ENCODE measurements at places on chromosomes 5 and 9.

- no peak for DNase-seq
These were observed 227.2 kb upstream of the MAP3K1 start for GRCh38 chr5:56588131-56588487.

- DNase-seq = no peak
These were observed 58.9 kb upstream of the CNTLN start for GRCh38 chr9:17075758-17076485.

- no peak for DNase-seq
These were observed 1.6 kb upstream of the INPP5E start for GRCh38 chr9:136441191-136441680.

- DNase-seq = no peak
These were observed 204.5 kb downstream of the SREK1 start for GRCh38 chr5:66348387-66349125.

- no peak for DNase-seq
These were observed 204.5 kb downstream of the DENND1A start for GRCh38 chr9:123725389-123725788.

- no peak for DNase-seq
These were observed 88.9 kb upstream of the PANK3 start for GRCh38 chr5:168668078-168668477.

DNA sequence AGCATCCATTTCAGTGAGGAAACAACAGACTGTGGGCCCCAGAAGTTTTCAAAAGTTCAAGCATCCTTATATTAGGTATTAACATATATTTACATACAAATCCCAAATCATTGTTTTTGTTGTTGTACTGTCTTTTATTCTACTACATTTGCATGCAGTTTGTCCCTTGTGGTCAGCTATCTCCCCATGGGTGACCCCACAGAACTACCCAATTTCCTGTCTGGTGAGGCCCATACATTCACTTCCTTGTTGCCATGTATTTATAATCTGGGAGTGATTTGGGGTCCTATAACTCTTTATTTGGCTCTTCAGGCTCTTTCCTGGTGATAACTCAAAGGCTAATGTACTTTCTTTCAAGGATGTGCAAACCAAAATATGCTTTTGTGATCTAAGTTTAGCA, 3.3 kb upstream of the CD180 start:
- no peak for DNase-seq

DNA sequence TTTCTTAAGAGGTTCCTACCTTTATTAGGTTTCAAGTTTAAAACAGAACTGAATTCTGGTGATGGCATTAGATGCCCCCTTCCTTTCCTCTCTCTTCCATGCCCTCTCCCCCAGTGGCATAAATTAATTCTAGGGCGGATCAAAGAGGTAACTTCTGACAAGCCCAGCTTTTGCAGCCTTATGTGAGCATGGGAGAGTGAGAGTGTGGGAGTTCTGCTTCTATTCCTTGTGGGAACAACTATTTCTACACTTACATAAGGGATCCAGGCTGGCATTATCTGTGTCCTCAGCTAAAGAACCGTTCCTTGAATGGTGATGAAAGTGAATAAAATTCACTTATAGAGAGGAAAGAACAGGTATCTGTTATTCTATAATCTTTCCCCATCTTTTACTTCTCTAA, 437.6 kb downstream of the KIF4B start:
- DNase-seq = no peak

- no peak for DNase-seq
These were observed 11.8 kb upstream of the ZDHHC11 start for GRCh38 chr5:862367-863243.

- DNase-seq = no peak
These were observed 10.6 kb downstream of the TENT4A start for GRCh38 chr5:6723816-6724300.

DNA sequence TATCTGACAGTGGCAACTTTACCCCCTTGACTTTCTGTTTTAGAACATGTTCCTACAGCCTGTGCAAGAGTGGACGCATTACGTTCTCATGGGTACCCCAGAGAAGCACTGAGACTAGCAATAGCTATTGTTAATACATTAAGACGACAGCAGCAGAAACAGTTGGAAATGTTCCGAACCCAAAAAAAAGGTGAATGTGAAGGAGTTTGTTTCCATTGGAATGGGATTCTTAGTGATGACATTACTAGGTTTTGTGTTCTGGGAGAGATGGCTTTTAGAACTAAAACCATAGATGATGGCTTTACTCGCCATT, 194.1 kb downstream of the ZSWIM6 start:
- no peak for DNase-seq

- no peak for DNase-seq
These were observed 19.8 kb downstream of the DYNC2I2 start for GRCh38 chr9:128636556-128637530.

DNA sequence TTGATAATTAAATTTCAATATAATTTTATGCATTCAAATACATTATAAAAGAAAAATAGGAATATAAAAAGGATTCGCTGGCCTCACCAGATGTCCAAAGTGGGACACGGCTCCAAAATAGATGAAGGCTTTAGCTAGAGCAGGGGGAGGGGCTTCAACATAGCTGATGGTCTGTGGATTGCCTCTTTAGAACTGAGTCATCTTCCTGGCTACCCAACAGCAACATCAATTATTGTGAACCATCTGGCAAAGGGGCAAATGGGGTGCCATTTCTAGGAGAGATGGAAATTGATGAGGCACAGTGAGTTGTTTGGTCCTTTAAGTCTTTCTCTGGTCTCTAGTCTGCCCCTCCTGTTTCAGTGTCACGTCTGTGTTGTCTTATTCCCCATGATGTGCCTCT, 44.2 kb upstream of the CD180 start:
- DNase-seq = no peak

DNA sequence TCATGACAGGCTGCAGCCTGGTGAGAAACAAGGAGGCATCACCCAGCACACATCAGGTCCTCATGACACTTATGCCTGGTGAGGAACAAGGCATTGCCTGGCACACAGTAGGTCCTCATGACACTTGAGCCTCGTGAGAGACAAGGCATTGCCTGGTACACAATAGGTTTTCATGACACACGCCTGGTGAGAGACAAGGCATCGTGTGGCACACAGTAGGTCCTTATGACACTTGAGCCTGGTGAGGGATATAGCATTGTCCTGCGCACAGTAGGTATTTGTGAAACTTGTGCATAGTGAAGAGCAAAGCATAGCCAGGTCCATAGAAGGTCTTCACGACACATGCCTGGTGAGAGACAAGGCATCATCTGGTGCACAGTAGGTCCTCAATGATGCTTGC, 23.5 kb downstream of the WHRN start:
- no peak for DNase-seq
